Ovary (tissue), 10 donors: ENCODE measurements at places on chromosomes 7 and 10. TPM values are rescaled to one million over a fixed set of nuclear protein-coding genes. Genes with fewer than 3 reads are reported as not detected.

The PDE1C gene
- 4.8 TPM for polyA plus RNA-seq

The ACSM6 gene
- polyA plus RNA-seq: not detected

The CDCA7L gene
- 24.5 TPM for polyA plus RNA-seq

The URGCP gene
- 55.1 TPM for polyA plus RNA-seq

The TUBAL3 gene
- polyA plus RNA-seq: not detected

The CYP3A4 gene
- polyA plus RNA-seq: 0.05 TPM

The HTR7 gene
- polyA plus RNA-seq: 1.00 TPM

The NKX2-3 gene
- polyA plus RNA-seq: 0.12 TPM

The TRIM50 gene
- polyA plus RNA-seq: 0.24 TPM

The PCDH15 gene
- 0.02 TPM for polyA plus RNA-seq

The LOXL4 gene
- polyA plus RNA-seq: 5.7 TPM
